Renal pelvis (tissue), 12 donors: ENCODE measurements at places on chromosomes 1 and 21.

- no peak for DNase-seq
Measured at GRCh38 chr1:185632659-185633423, 101.3 kb upstream of the HMCN1 start.

- peak; percentile 39 for DNase-seq
Measured at GRCh38 chr21:37582590-37582989, 216.0 kb downstream of the DYRK1A start.

DNA sequence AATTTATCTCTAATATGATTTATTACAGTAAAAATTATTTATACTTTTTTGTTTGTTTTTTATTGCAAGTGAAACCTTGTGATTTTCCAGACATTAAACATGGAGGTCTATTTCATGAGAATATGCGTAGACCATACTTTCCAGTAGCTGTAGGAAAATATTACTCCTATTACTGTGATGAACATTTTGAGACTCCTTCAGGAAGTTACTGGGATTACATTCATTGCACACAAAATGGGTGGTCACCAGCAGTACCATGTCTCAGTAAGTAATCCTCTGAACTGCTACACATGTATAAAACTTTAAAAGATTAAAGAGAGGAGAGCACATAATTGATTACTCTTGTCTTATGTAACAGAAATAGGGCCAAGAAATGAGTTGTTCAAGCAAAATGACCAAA, 4.5 kb downstream of the CFHR3 start:
- no peak for DNase-seq

GRCh38 chr1:62689524-62689923, 1.3 kb upstream of the DOCK7 start:
- DNase-seq, result no peak

GRCh38 chr1:199287647-199288046, 648.8 kb downstream of the PTPRC start:
- no peak for DNase-seq

DNA sequence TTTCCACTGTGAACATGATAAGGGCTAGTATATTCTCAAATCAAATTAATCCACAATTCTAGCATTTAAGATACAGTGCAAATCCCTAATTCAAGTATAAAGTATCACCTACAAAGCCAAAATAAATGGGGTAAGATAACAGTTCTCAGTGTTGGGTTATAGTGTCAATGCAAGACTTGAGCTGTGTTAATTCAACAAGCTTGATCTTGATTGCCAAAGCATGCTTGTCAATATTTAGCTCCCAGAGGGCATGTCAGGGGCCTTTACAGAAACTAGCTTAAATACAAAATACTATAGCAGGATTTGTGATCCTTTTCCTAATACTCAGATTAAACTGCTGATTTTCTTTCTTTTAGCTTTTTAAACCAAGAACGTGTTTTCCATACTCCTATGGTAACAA, 541.3 kb downstream of the PTBP2 start:
- no peak for DNase-seq

- no peak for DNase-seq
Measured at GRCh38 chr21:36698981-36699545, at the start of gene SIM2. SIM2 (plus strand) TSS chr21:36699115; CDS start chr21:36699747, 632 bp downstream.

DNA sequence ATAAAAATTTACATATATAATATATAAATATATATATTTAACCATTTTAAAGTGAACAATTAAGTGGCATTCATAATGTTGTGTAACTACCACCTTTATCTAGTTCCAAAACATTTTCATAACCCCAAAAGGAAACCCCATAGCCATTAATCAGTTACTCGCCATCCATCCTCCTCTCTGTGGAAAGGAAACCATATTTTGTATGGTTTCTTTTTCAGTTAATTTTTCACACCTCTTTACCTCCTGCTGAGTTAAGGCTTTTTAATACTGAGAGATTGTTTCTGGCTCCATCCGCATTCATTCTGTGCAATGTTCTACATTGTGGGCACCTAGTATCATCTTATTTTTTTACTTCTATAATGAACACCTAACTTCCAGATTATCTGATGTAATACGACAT, 512.1 kb downstream of the LMO4 start:
- DNase-seq, result no peak

- no peak for DNase-seq
Measured at GRCh38 chr1:212819726-212820125, 27.7 kb downstream of the SPATA45 start.

DNA sequence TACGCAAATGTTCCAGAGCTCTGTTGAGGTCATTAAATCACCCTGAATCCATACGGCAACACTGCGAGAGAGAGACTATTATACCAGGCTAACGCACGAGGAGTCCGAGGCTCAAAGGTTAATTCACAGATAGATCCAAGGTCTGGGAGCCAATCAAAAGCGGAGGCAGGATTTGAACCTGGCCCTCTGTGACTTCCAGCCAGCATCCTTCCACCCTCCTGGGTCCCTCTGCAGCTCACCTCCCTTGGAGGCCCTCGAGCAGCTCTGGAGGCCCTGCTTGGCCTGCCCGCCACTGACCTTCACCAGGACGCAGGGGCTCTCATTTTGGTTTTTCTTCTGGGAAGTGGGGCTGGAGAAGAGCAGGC, 42.1 kb downstream of the KIAA1614 start:
- no peak for DNase-seq

DNA sequence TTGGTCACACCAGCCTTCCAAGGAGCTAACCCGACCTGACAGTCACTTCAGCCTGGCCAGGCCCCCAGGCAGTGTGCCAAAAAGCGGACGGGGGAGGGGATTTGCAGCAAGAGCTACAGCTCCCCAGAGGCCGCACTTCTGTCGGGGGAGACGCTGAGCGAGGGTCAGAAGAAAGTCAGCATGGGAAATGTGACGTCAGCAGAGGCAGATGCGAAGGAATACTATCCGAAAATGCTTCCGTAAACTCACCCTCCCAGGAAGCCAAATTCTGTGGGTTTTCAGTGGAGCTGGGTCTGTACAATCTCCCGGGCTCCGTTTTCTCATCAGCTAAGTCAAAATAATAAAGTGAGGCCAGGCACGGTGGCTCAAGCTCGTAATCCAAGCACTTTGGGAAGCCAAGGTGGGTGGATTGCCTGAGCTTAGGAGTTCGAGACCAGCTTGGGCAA, 28.5 kb upstream of the ECE1 start:
- peak; percentile 81 for DNase-seq

- no peak for DNase-seq
Measured at GRCh38 chr1:107767156-107767582, 197.8 kb downstream of the VAV3 start.

GRCh38 chr1:113217447-113218208, 144.6 kb downstream of the LRIG2 start:
- DNase-seq, result no peak

- peak; percentile 59 for DNase-seq
Measured at GRCh38 chr1:51234721-51235425, 1.2 kb upstream of the RNF11 start.

DNA sequence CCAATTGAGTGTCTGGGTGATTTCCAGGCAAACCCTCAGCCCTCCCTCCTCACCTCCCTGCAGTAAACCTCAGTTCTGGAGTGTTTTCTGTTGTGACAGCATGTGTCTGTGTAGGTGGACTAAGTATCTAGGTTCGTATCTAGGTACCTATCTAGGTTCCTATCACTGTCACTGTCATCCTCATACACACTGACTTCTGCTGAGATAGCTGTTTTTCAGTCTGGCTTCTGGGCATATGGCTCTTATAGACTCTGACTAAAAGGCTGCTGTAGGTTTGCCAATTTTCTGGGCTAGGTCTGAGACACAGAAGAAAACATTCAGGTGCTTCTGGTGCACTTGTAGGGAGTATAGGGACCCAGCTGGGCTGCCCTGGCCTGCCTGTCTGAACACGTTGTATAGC, 8.1 kb upstream of the TRIM67 start:
- no peak for DNase-seq

- DNase-seq, result no peak
Measured at GRCh38 chr1:91054780-91055481, 33.1 kb upstream of the ZNF644 start.

GRCh38 chr21:17580319-17580718, 32.4 kb downstream of the BTG3 start:
- no peak for DNase-seq

DNA sequence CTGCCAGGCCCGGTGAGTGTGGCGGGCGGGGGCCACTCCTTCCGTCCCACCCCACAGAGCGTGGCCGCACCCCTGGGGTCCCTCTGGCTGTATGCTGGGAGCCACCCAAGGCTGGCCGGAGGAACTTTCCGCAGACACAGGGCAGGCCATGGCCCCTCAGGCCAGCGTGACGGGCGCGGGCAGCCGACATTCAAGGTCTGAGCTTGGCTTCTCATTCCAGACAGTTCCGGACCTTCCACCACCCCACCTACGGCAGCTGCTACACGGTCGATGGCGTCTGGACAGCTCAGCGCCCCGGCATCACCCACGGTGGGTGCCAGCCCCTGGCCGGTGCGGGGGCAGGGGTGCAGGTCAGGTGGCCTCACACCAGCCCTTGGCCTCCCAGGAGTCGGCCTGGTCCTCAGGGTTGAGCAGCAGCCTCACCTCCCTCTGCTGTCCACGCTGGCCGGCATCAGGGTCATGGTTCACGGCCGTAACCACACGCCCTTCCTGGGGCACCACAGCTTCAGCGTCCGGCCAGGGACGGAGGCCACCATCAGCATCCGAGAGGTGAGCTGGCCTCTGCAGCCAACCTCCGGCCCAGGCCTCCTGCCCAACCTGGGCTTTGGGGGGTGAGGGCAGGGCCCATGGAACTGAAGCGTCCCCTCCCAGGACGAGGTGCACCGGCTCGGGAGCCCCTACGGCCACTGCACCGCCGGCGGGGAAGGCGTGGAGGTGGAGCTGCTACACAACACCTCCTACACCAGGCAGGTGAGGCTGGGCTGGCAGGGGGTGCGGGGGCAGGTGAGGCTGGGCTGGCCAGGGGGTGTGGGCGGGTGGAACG, 7.3 kb downstream of the SCNN1D start:
- no peak for DNase-seq

- no peak for DNase-seq
Measured at GRCh38 chr1:204475656-204476432, 18.8 kb downstream of the PIK3C2B start.

DNA sequence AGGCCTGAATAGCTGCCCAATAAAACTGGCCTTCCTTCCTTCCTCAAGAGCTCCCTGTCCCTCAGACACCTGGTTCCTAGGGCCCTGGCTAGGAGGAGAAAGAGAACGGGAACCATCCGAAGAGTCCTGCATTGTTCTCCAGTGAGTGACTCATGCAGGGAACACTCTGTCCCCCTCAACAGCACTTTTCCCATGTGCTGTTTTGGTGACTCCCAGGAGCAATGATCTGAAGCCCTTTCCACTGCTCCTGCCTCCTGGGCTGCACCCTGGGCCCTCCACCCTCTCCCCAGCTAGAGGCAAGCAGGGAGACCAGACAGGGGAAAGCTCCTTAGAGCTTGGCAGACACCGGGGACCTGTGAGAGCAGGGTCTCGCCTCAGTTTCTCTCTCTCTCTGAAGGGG, 18.9 kb downstream of the TNNT2 start:
- no peak for DNase-seq

GRCh38 chr21:35652872-35653271, 407.5 kb downstream of the SETD4 start:
- no peak for DNase-seq

GRCh38 chr1:88036345-88037014, 647.6 kb upstream of the PKN2 start:
- DNase-seq, result no peak

- no peak for DNase-seq
Measured at GRCh38 chr1:37858931-37859506, 373 bp downstream of the MTF1 start.
